ENCODE measurements at places on chromosomes 13 and 19.

- no peak for DNase-seq
These were observed 343.2 kb downstream of the KCNRG start for GRCh38 chr13:50358231-50359040.

DNA sequence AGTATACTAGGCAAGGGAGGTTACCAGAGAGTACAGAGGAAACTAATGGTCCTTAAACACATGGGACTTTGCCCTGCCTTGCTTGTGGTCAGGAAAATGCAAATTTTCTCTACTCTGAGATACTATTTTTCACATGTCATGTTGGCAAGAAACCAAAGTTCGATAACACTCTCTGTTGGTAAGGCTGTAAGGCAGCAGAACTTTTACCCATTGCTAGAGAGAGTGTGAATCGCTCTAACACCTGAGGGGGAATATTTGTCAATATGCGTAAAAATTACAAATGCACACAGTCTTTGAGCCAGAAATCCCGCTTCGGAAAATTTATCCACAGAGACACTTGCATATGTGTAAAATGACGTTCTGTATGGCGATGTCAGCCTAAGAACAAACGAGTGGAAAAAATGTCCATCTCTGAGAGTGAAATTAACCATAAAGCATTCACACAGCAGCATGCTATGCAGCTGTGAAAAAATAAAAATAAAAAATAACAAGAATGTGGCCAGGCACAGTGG, 9.5 kb upstream of the RFX1 start:
- DNase-seq: no peak

DNA sequence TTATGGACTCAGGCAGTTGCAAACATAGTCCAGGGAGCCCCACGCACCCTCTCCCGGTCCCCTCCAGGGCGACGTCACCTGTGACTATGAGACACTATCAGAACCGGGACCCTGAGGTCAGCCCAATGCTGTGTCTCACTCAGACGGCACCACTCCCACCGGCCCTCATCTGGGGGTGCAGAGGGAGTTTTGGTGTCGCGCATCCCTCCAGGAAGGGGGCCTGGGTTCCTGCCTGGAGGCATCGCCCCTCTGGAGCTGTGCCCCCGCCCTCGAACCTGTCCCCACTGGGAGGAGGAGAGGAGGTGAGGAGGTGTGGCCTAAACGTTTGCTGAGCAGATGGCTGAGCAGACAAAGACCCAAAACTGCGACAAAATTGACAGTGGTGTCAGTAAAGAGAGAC, 51.2 kb downstream of the GADD45B start:
- no peak for DNase-seq

- no peak for DNase-seq
These were observed 572 bp downstream of the UCHL3 start for GRCh38 chr13:75550159-75550567.

GRCh38 chr13:101875717-101876393, 423.4 kb downstream of the ITGBL1 start:
- DNase-seq: peak; percentile 79

- peak; percentile 99 for DNase-seq
These were observed at the start of gene RPS19 for GRCh38 chr19:41859618-41860418. TSS of gene RPS19 (plus strand) at chr19:41860255. CDS start at chr19:41860775, 520 bp downstream.

Data from left lobe of liver (tissue), 2 donors.